Tibial nerve (tissue), 4 donors: ENCODE measurements at places on chromosomes 12 and 14. TPM values are rescaled to one million over a fixed set of nuclear protein-coding genes. Genes with fewer than 3 reads are reported as not detected.

GRCh38 chr12:46217541-46218321 is 51.1 kb downstream of the SLC38A1 start:
- DNase-seq = no peak

FOS gene
- 664 TPM for total RNA-seq

- peak; percentile 64 for DNase-seq
Measured at GRCh38 chr12:4562034-4562657, at the start of gene DYRK4. DYRK4 (plus strand) TSS chr12:4562208; CDS start chr12:4562246, 38 bp downstream.

GRCh38 chr12:46777587-46777986 is 48.2 kb downstream of the SLC38A4 start:
- DNase-seq = no peak

DNA sequence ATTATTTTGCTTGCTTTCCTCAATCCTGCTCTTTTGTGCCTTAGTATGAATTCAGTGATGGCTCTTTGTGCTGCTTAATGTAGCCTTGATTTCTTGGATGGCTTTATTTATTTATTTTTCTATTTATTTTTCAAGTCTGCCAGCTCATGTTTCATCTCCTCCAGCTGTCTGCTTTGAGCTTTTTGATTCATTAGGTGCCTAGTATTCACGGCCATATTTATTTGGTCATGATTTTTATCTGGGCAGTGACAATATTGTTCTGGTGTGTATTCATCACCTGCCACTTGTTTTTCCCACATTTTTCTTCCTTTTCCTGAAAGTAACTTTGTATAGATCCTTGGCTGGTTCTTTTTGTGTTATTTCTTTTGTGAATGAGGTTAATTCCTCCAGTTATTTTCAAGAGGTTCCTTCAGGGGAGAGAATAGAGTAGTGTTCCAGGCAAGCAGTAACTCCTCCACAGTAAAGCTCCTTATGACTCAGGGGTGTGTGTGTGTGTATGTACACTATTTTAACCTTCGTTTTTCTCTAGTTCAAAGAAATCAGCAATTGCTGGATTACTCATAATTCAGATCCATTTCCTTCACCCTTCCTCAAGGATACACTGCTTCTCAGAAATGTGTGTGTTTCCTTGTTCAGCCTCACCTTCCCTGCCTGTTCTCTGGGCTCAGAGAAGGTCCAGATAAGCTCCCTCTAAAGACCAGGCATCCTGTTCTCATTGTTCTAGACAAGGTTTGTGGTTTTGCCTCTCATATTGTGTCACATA is 51.6 kb upstream of the PMCH start:
- DNase-seq = no peak

ZFHX2 gene
- total RNA-seq = 3.9 TPM

DNA sequence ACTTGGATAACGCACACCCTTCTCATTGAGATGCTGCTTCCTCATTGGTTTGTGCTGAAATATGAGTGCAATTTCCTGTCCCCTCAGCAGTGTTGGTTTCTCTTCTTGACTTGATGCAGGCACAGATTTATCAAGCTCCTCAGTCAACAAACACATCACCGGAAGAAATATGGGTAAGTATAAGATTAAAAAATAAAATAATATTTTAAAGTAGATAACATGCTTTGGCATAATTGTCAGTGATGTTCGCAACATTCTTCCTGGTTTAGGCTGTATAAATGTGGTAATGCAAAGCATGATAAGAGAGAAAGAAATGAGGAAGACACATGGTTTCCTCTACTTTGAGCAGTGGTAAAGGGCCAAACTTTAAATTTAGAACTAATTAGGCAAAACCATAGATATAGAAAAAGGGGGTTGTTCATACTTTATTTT is at the start of gene GPR65:
TSS of gene GPR65 (plus strand) at position 86 of the 432 bp plus-strand sequence. CDS start 5,713 bp downstream, outside the sequence.
- DNase-seq = no peak

GDF3 gene
- total RNA-seq = not detected
